ENCODE measurements at places on chromosomes 7 and 10. TPM values are rescaled to one million over a fixed set of nuclear protein-coding genes. Genes with fewer than 3 reads are reported as not detected.

The SKAP2 gene
- total RNA-seq = 2.7 TPM

The CYP26C1 gene
- under 0.01 TPM for total RNA-seq

The RAB11FIP2 gene
- 12.1 TPM for total RNA-seq

The MSMB gene
- total RNA-seq = not detected

The DEPP1 gene
- total RNA-seq = 15.3 TPM

The CELF2 gene
- 6.7 TPM for total RNA-seq

The TDRD1 gene
- total RNA-seq = 5.1 TPM
